ENCODE measurements at places on chromosomes 4 and X.
A peak's percentile ranks its signal among the peaks of the same experiment; 100 is the strongest.

- no peak for DNase-seq
Observed at GRCh38 chr4:581753-582361, 5.8 kb upstream of the TMEM271 start.

- DNase-seq = no peak
Observed at GRCh38 chr4:33841120-33841519, 2403.2 kb downstream of the ARAP2 start.

DNA sequence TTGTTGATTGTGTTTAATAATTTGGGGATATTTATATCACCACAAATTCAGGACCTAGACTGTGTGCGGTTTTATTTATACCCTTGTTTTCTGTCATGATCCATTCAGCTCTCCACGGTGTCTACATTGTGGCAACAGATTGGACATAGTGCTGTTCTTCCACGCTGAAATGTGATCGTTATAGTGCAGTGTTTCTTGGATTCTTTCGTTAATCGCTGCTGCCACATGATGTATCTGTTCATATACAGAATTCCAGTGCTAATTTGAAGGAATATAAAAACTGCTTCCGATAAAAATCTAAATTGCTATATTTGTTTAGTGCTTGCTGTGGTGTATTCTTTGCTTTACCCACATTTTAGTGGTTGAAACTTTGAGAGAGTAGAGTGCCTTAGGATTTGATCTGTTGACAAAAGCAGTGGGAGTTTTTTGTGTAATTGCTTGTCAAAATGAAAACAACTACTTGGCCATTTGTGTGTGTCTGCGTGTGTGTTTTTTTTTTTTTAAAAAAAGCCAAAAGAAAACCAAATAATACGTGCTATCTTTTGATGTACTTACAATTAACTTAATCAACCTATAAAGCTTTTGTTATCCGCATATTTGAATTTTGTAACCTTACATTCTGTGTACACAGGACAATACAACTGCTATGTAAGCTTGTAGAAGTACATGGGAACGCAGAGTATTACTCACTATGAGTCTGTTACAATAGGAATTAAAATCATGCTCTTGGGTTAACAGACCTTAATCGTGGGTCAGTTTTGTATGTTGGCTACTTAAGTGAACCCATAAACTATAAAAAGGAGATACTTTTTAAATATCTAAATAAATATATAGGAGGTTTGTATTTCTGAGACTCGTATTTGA is 353.3 kb downstream of the ARHGAP24 start:
- DNase-seq = no peak

GRCh38 chr4:41334182-41334581 is 77.5 kb downstream of the UCHL1 start:
- DNase-seq = no peak

DNA sequence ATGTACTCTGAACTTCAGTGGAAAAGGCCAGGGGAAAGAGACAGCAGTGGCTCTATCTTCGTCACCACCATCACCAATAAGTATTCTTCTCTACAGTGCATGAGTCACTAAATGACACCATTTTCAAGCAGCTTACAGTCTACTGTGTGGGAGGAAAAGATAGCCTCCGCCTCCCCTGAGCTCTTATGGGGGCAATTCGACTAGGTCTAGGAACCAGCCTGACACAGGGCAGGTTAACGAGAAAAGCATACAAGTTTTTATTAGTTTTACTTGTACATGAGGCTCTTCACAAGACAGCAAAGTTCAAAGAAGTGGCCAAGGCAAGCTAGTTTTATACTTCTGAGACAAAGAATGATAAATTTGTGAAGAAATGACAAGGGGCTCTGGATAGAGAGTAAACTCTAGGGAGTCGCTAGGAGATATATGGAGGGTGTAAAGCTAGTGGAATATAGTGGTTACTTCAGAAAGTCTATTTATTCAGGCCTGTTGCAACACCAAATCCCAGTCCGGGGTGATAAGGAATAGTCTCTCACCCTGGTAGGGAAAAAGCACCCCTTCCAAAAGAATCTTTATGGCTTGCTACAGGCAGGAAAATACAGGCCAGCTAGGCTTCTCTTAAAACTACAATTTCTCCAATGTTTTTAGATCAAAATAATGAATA is 49.7 kb downstream of the SCD5 start:
- no peak for DNase-seq

DNA sequence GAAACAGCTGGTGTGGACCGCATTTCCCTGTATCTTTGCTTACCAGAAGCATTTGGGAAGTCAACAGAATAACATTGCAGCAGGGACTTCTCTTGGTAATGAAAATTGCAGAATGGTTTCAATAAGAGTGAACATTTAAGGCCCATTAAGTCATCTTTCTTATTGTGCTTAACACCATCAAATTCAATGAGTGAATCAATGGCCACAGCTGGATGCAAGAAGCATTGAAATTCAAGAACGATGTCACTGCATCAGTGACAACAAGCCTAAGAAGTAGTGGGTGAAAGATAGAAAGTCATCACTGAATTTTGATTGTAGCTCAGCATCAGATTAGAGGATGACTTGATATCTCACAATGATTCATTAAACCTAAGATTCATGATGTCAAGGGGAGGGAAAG is 93.9 kb upstream of the GPM6A start:
- no peak for DNase-seq

DNA sequence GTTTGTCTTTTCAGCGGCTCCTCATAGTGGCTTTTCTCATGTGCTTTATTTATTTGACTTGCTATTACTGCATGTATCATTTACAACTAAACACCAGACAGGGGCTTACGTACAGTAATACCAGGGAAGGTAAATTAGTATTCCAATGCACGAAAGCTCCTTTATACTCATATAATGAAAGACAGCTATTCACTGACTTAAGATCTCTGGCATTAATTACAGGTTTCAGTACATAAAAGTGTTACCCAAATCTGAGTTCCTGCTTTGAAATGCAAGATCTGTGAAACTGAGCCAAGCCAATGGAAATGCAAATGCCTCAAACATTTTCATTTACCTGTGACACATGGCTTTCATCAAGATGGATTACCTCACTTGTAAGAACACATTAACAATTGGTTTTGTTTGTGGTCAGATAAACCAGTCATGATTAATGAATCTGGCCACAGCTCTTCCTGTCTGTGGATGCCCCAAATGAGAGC is 107.2 kb downstream of the ANAPC4 start:
- DNase-seq = no peak

- DNase-seq = no peak
Observed at GRCh38 chrX:20664131-20664530, 397.4 kb upstream of the RPS6KA3 start.

DNA sequence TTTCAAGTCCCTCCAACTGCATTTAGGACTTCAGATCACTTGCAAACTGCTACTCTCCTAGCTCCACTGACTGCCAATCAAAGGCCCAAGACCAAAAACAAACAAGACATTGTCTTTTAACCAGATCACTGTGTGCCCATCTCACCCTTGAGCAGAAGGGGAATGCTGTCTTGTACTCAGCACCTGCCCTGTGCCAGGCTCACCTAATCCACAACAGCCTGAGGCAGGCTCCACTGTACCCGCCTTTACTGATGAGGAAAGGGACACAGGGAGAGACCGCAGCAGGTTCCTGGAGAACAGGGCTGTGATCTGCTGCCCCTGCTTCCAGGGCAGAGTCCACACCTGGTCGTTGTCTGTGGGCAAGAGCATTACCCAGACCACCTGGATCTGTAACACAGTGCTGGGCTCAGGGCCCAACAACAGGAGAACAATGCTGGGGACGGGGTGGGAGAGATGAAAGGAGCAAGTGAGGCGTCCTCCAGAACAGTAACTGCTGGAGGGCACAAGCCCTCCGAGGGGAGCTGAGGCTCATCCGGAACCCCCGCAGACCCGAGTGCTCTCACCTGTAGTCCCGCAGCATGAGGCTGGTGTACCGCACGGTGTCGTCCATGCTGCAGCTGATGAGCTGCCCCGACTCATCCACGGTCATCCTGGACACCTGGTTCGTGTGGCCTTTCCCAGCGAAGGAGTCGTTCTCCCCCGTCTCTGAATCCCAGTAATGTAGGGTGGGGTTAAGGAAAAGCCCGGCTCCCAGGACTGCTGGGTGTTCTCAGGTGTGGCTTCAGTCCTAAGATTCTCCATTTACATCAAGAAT is 33.9 kb downstream of the WDR1 start:
- no peak for DNase-seq

- no peak for DNase-seq
Observed at GRCh38 chr4:66016240-66016639, 346.0 kb upstream of the EPHA5 start.

DNA sequence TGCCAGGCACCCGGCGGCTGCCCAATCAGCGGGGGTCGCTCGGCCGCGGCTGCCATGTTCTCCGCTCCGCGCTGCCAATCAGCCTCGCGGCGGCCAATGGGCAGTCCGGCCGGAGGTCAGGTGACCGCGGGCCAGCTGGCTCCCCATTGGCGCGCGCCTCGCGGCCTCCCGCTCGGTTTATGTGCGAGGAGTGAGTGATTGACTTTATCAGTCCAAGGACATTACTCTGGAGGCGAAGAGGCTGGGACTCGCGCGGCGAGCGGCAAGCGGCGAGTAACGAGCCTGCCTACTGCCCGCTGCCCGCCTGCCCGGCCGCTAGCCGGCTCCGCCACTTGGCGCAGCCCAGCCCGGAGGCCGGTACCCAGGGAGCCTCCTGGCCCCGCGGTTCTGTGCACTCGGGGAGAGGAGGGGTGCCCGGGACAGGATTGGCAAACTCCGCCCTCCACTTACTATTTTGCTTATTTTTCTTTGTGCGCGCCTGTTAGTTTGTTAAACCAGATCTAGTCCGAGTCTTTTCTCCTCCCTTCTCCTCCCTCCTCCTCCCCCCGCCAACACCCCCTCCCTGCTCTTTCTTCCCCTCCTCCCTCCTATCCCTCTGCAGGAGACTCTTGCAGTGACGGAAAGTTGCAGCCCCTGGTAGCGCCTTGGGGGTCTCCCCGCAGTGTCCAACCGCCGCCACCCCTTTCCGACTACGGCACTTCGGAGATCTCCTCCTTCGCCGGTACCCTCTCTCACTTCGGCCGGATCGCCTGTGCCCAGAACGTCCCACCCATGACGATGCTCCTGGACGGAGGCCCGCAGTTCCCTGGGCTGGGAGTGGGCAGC is at the start of gene ZIC3:
ZIC3 (plus strand) TSS at position 207 of the 825 bp plus-strand sequence; CDS start at position 772, 565 bp downstream.
- no peak for DNase-seq

DNA sequence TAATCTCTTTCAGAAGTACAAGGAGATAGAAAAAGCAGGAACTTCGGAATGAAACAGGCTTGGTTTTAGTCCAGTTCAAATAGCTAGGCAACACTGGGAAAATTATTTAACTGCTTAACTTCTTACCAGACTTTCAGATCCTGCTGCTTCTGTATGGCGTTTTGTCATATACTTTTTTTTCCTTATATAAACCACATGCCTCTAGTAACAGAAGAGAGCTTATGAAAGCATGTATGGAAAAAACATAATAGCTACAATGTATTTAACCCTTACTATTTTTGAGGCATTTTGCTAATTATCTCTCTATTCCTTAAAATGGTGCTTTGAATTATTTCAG is 439.6 kb downstream of the INPP4B start:
- no peak for DNase-seq

GRCh38 chr4:19575924-19576323 is 675.8 kb upstream of the SLIT2 start:
- no peak for DNase-seq

GRCh38 chr4:155944516-155944915 is 9.2 kb downstream of the CTSO start:
- no peak for DNase-seq

GRCh38 chr4:106809076-106809475 is 227.0 kb downstream of the DKK2 start:
- no peak for DNase-seq

DNA sequence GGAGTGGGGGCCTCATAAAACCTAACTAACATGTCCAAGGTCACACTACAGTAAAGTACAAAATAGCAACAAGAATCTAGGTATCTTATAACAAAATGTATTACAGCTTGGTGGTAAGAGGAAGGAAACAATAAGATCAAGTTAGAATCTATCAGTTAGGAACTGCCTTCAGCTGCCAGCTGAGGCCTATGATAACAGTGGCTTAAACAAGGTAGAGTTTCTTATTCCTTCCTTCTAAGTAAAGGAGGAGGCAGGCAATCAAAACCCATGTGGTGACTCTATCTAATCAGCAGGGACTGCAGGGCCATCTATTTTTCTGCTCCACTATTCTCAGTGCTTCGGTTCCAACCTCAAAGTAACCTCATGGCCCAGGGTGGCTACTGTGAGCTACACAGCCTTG is 10.9 kb downstream of the SH3D19 start:
- no peak for DNase-seq

DNA sequence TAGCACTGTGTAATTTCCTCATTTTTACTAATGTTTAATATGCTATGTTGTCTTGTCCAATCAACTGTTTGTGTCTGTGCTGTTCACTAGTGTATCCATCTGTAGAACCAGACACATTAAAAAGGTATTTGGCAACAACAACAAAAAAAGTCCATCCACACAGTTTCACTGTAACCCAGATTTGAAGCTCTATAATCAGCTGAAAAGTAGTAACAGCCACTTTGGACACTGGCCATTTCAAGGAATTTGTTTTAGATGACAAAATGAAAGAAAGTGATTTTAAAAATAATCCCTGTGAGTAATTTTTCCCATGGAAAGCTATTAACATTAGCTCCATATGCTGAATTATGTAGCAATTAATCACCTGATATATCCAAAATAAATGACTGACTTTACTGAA is 2.2 kb upstream of the FBXL5 start:
- no peak for DNase-seq

DNA sequence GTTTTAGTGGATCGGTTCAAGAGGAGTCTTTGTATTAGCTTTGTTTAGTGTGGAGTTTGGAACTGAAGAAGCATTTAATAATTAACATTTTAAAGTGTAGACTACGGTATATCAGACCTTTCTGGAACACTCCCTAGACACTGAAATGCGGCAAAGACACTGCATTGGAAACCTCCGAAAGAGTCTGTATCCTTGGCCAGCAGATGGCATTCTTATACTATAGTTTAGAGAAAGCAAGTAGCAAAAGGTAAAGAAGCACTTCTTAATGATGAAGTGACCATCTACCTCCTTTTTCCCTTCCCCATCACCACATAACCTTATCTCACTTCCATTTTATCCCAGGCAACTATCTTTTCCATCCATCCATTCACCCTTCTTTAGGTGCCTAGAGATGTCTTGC is 7.6 kb downstream of the FABP2 start:
- peak; percentile 54 for DNase-seq

GRCh38 chrX:39144323-39144722 is 343.1 kb downstream of the MID1IP1 start:
- no peak for DNase-seq

DNA sequence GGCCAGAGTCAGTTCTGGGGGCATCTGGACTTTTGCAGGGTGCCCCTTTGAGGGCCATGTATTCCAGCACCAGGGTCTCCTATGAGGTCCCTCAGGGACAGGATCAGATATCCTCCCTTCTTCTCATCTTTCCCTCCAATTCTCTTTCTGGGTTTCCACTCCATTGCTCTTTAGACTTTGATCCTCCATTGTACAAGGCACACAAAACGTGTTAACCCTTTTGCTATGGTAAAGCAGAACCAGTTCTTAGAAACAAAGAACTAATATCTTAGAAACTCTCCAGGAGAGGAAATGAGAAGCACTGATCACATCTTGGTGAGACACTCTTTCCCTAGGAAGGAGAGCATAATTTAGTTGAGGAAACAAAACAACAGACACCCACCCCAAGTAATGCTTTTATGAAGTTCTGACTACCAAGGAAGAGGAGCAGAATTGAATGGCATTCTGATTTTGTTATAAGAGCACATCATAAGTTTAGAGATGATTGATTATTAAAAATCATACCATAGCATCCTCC is 200.7 kb upstream of the NPY2R start:
- DNase-seq = no peak

- DNase-seq = no peak
Observed at GRCh38 chr4:82610041-82610440, 48.3 kb upstream of the TMEM150C start.
